ENCODE measurements at places on chromosomes 2 and 18. TPM values are rescaled to one million over a fixed set of nuclear protein-coding genes. Genes with fewer than 3 reads are reported as not detected.

NPAS2 gene
- total RNA-seq: 4.8 TPM

KANSL1L gene
- total RNA-seq: 4.8 TPM

PLEK gene
- total RNA-seq: 0.86 TPM

PNO1 gene
- total RNA-seq: 16.1 TPM

IL1RL2 gene
- total RNA-seq: not detected

DYNAP gene
- total RNA-seq: not detected

ANKRD30B gene
- not detected for total RNA-seq

UGT1A5 gene
- total RNA-seq: not detected

SLC9A4 gene
- 0.11 TPM for total RNA-seq

PTCD3 gene
- total RNA-seq: 143 TPM

LRATD1 gene
- not detected for total RNA-seq

MRPL44 gene
- total RNA-seq: 28.8 TPM

IL37 gene
- total RNA-seq: not detected

HOXD13 gene
- not detected for total RNA-seq

ANO7 gene
- total RNA-seq: 0.32 TPM

LINC00305 gene
- total RNA-seq: not detected

WDR35 gene
- total RNA-seq: 3.6 TPM

NEMP2 gene
- total RNA-seq: 17.8 TPM

RND3 gene
- not detected for total RNA-seq

VWC2L gene
- total RNA-seq: not detected

ARHGAP15 gene
- 191 TPM for total RNA-seq

FBXO41 gene
- 16.2 TPM for total RNA-seq

Data from T-helper 2 cell treated with Interferon-gamma antibody and Interleukin-4, amounts not matched to agents 100 ng/mL and 5 ng/mL, for 36 hours (primary cell).